ENCODE measurements at places on chromosomes 1 and 21.

- peak; percentile 84 for DNase-seq
Observed at GRCh38 chr1:97920832-97921571, at the start of gene DPYD. TSS of gene DPYD (minus strand) at chr1:97921034. CDS start at chr1:97920922, 112 bp downstream.

GRCh38 chr1:174017231-174017970 is 4.8 kb downstream of the RC3H1 start:
- no peak for DNase-seq

DNA sequence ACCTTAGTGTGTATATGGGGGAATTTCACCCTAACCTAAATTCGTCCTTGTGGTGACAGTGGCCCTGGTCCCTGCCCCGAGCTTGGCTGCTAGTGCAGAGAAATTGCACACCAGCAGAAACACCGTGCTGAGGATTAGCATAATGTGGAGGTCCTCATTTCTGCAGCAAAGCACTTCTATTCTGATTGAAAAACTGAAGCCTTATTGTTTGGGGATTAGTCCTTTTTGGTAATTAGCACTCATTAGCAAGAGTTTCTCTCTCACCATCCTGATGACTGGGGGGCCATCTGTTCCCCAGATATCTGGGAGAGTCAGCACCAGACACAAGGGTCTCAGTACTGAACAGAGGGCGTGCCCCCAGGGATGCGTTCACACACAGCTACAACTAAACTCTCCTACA is 55.2 kb downstream of the AJAP1 start:
- DNase-seq, result no peak

DNA sequence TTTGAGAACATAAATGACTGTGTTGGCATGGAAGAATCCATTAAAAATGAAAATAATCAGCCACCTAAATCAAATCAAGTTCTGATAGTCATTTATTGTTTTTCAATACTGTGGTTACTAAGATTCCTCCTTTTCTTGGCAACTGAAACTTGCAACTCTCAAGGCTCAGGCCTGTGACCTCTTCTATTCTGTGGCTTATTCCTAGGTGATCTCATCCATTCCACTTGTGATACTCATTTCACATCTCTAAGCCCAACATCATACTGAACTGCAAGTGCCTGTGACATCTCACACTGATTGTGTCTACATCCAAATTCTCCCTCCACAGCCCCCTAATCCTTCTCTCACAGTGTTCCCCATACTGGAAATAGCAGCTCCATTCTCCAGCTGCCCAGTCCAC is 4.8 kb upstream of the ST6GALNAC5 start:
- no peak for DNase-seq

GRCh38 chr1:185566995-185567394 is 167.2 kb upstream of the HMCN1 start:
- DNase-seq, result peak; percentile 37

DNA sequence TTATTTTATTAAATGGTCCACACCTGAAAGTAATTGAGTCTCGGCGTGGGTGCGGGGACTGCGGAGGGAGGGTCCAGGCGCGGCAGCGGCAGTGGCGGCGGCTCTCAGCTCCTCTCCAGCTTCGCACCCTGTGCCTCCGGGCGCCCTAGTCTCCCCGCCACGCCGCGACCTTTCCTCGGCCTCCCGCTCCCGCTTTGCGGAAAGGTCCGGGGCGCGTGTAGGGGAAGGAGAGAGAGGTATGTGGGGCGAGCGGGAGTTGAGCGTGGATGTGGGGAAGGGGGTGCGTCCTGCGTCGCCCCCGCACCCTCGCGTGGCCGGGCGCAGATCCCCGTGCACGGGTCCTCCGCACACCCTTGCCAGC is 13.4 kb upstream of the ALX3 start:
- no peak for DNase-seq

GRCh38 chr1:212712451-212713303 is 13.0 kb upstream of the BATF3 start:
- DNase-seq, result no peak

- no peak for DNase-seq
Observed at GRCh38 chr21:19130379-19131028, 726.9 kb upstream of the TMPRSS15 start.

GRCh38 chr1:43273708-43274107 is 3.9 kb downstream of the TMEM125 start:
- no peak for DNase-seq

DNA sequence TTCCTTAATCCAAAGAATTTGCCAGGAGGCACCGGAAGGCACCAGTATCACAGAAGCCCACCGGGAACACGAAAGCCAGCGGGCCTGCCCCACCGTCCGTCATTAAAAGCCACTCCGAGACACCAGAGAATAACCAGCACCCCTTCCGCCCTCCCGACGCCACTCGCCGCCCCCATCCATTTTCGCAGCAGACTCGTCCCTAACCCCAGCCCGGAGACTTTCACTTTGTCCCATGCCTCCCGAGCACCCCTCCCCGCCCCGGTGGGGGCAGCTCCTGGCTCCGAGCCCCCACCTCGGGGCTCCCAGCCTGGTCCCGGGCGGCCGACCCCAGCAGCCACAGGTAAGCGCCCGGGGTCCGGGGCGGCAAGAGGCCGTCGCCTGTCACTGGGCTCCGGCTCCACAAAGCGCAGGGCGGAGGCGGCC is 105.4 kb downstream of the SLC45A1 start:
- peak; percentile 54 for DNase-seq

DNA sequence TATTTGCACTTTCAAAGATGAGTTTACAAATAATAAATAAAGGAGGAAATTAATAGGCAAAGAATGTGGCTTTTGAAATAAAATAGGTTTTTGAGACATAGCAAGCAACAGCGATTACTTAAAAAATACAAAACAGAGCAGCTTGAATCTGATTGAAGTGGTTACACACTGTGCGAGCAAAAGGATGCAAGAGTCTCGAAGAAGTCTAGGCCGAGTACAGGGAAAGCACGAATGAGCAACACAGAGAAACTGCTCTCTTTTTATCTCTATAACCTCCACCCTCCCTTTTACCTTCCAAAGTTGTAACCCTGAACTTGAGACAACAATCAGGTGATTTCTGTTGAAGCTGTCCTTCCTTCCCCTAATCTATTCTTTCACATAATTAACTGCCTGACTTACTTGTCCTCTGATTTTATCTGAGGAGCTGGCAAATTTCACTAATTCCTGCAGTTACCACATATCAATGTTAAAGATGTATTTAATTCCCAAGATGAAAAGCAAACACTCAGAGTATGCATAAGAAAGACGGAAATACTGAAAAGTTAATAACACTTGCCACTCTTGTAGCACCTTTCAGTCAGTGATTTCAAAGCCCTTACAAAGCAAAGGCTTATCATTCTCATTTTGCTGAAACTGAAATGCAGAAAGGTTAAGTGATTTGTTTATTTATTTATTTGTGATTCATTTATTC is 1030.1 kb downstream of the ADGRL2 start:
- no peak for DNase-seq

Measured in activated naive CD4-positive, alpha-beta T cell treated with Interleukin-2 at 50 U/mL for 16 hours (primary cell).